ENCODE measurements at places on chromosomes 6 and 20.

- peak; percentile 90 for DNase-seq
Observed at GRCh38 chr6:34986845-34987246, 97.8 kb downstream of the ANKS1A start.

- DNase-seq = peak; percentile 44
Observed at GRCh38 chr6:153725456-153725855, 313.6 kb upstream of the OPRM1 start.

DNA sequence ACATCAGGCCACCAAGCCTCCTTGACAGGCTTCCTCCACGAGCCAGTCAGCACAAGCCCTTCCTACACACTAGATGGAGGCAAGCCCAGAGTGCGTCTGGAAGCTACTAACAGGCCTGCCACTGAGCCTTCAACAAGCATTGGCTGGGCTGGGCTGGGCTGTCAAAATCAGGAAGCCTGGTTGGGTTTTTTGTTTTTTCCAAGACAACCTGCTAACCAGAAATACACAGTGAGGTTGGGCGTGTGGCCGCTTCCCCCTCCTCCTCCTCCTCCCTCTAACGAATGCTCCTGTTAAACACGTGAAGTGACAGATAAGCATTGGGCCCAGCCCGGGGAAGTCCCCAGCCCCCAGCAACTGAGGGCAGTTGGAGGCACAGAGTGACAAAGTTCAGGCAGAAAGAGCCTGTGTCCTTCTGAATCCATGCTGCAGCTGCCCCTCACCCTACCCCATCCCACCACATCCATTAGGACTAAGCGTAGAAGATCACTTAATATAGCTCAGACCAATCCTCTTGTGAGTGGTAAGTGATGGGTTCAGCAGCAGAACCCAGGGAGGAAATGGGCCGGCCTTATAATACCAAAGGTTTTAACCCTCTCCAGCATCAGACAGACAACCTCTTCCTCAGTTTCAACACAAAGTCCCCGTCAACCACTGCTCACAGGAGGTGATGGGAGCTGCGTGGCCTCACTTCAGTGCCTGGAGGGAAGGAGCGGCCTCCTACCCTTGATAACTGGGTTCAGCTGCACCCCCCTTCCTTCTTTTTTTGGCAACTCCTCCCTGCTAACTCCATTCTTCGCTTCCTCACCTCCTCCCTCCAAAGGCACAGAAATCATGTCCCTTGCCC, 1.1 kb downstream of the NFATC2 start:
- peak; percentile 54 for DNase-seq

DNA sequence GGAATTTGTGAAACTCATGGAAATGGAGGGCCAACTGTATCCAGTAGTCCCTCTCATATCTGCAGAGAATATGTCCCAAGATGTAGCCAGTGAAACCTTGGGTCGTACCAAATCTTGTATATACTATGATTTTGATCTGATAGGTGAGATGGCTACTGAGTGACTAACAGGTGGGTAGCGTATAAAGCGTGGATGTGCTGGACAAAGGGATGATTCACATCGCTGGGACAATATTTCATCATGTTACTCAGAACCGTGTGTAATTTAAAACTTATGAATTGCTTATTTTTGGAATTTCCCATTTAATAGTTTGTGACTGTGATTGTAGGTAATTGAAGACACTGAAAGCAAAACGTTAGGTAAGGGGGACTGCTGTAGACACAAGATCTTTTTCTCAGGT, 144.1 kb downstream of the SMAP1 start:
- DNase-seq = peak; percentile 18

DNA sequence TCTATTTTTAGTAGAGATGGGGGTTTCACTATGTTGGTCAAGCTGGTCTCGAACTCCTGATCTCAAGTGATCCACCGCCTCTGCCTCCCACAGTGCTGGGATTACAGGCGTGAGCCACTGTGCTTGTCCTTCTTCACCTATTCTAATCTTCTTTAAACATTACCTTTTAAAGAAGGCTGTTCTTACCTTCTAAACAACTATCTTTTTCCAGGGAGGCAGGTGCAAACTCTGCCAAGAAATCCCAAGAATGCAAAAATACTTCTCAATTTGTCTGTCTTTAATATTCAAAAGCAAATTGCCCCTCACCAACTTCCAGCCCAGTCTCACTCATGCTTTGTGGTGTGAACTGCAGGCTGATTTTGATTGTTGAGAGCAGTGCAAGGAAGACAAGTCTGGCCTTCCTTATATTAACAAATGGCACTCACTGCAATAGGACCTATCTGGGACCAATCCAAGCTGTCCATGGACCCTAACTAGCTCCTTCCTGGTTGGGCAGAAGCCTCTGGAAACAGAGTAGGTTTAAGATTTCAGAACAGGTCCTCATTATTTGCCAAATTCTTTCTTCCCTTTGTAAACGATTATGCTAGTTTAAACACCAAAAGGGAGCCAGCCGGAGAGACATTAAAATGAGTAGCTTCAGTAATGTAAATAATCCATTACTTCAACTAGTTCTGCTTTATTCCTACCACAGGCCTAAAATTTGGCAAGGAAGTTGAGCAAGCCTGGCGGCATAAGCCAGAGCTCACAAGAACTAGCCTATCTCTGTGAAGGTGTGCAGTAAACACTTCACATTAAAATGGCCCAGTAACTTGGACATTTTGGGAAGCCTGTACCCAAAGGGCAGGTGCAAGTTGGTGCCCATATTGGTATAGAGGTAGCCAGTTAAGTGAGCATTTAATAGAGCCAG, 1.6 kb downstream of the SCAND1 start:
- peak; percentile 31 for DNase-seq

GRCh38 chr20:48401359-48401758, 426.4 kb downstream of the PREX1 start:
- no peak for DNase-seq

- no peak for DNase-seq
Observed at GRCh38 chr20:4563031-4563430, 158.7 kb upstream of the PRND start.

DNA sequence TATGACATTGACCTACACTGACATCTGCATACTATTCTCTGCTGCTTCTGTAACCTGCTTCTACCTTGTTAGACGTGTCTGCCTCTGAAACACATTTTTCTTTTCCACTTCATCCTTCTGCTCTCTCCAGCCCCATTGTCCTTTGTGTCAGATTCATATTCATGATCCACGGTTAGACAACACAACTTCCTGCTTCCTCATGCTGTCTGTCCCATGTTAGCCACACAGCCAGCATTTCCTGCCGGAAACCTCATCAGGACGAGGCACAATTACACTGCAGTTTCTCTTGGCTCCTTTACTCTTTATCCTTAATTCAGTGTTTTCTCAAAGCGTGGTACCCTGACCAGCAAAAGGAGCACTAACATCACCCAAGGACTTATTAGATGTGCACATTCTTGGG, 150.2 kb downstream of the TBC1D7 start:
- no peak for DNase-seq

- no peak for DNase-seq
Observed at GRCh38 chr6:84061613-84062398, 28.2 kb downstream of the MRAP2 start.

DNA sequence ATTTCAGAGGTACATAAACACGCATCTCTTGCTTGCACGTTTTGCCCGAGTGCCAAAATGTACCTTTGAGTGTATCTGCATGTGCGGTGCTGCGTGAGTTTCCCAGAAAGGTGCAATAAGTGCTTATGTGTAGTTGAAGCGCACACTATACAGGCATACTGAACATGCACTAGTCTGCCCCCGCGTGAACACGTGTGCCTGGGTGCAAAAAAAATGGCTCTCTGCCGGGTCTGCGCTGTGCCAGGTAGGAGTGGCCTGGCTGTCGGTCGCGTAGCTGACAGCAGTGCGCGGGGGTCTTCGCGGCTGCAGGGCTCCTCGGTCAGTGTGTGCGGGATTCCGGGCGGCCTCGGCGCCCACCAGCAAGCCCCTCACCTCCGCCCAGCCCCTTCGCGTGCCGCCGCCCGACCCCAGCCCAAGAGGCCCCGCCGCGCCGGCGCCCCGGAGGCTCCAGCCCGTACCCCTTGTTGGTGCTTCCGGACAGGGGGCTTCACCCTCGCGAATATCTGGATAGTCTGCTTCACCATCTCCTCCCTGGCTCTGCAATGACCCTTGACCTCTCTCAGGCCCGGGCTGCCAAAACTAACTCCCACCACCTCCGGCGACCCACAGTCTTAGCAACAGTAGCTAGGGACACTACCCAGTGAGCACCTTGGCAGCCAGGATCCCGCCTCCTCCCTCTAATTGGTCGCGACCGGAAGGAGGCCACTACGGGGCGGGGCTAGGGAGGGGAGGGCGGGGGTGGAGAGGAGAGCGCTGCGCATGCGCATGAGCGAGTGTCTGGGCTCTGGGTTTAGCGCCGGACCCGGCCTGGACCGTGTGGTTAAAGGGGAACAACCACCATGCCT, at the start of gene KIF6:
TSS of gene KIF6 (minus strand) at position 622 of the 845 bp plus-strand sequence. CDS start at position 524, 98 bp downstream.
- peak; percentile 89 for DNase-seq

DNA sequence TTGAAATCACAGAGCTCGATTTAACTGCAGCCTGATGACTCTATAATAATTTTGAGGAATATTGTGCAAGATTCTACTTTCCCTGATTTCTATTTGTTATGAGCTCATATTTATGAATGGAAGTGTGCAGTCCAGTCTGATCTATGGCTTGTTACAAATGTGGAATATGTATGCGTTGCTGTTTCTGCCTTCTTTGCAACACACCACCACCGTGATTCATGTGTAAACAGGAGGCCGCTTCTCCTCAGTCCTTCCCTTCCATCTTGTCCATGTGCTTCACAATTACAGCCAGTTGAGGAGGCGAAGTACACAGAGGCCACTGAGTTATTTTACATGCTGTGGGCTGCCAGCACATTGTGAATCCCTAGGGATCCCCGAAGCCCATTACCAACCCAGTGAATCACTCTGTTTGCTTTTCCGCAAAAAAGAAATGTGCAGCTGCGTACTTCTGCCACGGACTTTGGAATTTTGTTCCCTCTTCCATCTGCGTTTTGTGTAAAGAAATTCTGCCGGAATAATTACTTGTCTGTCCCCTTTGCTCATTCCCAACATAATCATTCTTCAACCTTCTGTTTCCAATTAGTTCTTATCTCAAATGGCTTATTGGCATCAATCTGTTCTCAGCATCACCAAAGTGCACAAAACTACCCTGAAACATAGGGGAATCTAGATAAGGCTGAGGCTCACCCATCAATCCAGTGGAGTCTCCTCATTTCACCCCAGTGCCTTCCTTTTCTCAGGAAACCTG, 551.6 kb upstream of the CITED2 start:
- peak; percentile 65 for DNase-seq

DNA sequence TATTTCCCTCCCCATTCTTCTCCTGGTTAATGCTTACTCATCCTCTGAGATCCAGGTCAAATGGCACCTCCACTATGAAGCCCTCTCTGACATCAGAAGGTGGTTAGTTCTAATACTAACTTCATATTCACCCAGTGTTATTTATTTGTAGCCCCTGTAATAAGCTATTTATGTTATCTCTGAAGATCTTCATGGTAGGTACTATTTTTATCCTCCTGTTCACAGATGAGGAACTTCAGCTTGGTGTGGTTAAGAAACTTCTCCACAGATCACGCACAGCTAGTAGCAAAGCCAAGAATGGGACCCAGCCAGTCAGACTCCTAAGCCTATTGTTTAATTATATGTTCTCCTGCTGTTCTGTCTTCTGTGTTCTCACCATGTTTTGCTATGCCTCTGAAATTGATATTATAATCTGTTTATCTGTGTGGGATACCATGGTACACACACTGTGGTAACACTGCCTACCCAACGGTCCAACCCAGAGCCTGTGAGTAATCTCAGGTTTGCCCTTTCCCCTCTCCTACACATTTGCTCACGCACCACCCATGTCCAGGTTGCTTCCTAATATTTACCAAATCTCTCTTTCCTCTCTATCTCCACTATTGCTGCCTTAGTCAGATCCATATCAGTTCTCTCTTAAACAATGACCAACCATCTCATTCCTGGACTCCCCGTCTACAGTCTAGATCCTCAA, 98.4 kb downstream of the IPCEF1 start:
- no peak for DNase-seq

DNA sequence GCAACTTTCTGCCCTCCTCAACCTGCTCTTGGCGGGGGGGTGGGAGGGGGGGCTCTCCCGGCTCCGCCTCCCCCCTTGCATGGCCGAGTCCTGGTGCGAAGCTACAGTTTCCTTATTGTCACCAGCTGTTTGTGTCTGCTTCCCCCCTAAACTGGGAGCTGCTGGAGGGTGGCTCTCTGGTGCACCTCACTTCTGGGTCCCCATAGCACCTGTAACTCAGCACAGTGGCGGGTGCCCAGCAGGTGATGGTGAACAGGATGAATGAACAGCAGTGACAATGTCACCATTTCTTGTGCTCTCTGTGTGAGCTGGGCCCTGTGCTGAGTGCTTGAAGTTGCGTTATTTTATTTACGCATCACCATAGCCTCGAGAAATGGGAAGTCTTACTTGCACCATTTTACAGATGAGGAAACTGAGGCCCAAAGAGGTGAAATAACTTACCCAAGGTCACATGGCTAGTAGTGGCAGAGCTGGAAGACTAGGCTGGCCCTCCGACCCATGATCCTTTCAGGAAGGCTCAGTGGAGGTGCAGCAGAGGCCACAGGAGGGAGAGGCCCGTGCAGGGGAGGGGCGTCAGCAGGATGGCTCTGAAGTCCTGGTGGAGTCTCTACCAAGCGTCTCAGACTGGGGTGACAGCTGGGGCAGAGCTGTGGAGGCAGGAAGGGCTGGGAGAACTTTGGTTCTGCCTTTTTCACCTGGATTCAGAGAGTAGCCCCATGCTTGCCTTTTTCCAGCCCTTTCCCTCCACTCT, 41.8 kb downstream of the SRC start:
- DNase-seq = no peak

GRCh38 chr6:158531970-158532369, 27.9 kb upstream of the TMEM181 start:
- DNase-seq = no peak

DNA sequence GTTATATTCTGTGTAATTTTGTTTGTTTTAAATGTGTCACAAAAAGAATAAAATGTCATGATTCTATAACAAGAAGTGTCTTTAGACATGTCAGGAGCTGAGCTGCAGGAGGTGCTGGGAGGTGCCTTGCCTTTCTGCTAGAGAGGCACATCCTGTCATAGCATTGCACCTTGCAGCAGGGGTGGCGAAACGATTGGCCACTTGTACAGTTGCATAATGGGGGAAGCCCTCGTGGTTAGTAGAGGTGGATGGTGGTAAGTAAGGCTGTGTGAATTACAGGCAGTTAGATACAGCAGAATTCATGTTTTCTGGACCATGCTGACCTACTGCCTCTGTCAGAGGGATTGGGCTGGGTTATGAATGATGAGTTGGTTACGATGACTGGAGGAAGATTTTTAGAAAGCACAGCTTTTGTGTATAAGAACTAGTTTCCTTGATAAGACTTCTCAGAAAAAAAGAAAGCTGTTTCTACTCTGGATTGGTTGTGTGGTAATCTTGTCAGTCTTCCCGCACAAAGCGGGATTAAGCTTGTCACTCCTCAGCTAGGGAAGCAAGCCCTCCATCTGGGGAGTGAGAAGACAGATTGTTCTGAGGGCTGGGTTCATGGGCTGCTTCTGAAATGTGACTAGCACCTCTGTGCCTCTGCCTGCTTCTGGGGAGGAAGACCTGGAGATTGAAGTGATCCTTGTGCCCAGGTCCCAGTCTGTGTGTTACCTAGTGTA, 74.9 kb downstream of the FOXO3 start:
- no peak for DNase-seq

GRCh38 chr6:139853302-139853992, 479.0 kb upstream of the CITED2 start:
- no peak for DNase-seq
